ENCODE measurements at places on chromosomes 1 and 21.
A peak's percentile ranks its signal among the peaks of the same experiment; 100 is the strongest.

DNA sequence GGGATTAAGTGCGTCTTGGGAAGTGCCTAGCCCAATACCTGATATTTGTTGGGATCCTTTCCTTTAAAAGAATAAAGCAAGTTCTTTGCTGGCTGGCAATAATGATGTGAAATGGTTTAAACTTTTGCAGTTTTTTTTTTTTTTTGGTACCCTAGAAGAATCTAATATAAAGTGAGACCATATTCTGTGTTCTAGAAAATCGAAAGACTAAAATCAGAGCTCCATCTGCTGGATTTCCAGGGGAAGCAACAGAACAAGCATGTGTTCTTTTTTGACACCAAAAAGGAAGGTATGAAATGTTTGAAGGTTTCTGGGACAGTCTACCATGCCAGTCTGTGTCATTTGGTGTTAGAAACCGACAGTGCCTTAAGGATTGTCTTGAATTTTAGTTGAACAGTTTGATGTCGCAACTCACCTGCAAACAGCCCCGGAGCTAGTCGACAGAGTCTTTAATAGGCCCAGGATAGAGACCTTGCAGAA, 6.4 kb downstream of the UTP11 start:
- peak; percentile 54 for DNase-seq

DNA sequence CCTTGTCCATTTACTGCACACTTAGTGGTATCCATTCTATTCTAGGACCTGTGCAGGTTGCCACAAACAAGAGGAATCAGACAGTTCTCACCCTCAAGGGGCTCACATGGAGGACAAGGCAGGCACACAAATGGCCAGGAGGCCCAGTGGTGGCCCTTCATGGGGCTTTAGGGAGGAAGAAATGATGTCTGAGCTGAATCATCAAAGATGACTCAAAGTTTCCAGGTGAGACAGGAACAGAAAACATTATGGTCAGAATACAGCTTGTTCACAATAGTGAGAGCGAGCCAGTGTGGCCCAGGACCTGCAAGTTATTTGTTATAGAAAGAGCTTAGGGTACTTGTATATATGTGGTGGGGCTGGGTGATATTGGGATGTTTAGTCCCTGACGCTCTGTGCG, 26.4 kb downstream of the SHISAL2A start:
- DNase-seq, result no peak

DNA sequence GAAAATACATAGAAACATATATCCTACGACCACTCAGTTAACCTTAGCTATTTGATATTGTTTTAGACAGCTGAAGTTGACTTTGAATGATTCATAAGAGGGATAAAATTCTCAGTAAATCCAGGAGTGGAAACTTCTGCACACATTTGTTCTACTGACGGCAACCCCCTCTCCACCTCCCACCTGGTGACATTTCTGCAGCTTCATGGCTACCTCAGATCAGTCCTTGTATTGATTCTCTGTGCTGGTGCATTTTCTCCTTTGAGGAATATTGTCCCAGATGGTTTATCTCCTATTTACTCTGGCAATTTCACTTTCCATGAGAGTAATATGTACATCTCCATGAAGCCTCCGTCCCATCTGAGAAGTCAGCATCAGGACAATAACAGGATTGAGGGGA, 57.7 kb upstream of the COA6 start:
- no peak for DNase-seq

DNA sequence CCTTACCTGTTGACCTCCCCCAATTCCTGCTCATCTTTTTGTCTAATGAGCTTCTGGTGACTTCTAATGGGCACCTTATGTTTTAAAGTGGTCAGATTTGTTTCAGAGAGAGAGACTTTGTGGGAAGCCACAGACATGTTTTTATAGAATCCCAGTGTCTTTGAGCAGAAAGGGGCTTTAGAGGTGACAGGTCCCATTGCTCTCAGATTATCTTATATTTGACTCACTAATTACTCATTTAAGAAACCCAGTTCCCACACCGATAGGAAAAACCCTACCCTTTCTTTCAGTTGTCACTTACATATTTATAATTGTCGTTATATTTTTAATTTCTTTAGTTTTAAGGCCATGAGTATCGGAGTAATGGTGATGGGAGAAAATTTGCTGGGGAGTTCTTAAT, 215.5 kb downstream of the CAMTA1 start:
- DNase-seq, result no peak

DNA sequence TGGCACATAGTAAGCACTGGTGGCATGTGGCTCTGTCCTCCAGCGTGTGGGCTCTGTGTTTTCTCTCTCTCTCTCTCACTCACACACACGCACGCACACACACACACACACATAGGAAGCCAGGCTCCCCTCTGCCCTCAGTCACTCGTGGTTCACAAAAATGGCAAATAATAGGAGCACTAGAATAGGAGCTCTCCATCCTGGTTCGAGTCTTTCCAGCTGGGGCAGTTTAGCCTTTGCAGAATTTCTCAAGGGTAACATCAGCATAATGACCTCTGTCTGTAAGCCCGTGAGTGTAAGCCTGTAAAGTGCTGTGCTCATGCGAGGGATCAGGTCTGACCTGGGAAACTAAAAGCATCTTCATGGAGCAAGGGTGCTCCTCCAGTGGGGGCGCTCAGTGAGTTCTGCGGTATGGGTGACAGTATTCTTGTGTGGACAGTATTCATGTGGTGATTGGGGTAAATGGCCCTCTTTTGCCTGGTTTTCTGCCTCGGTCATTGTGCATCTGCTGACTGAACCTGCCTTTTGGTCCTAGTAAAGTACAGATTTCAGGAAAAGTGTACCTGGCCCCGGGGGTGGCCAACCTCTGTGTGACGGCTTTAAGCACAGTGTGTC, 842 bp upstream of the ZC3H12A start:
- no peak for DNase-seq

DNA sequence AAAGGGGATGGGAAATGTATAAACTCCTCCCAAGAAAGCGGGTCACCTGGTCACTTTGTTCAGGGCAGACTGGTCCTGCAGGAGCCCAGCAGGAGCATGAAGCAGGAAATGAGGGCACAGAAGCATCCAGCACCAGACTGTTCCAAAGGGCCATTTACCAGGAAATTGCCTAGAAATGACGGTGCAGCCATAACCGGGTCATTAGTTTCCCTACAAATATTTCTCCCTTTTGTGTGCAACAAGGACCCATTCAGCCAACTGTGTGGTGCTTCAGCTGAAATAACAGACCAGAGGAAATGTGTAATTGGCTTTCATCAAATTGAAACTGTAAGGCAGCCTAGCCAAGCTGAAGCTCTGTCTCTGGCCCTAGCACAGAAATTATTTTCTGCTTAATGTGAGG, 7.6 kb upstream of the CTTNBP2NL start:
- peak; percentile 26 for DNase-seq

- DNase-seq, result no peak
These were observed 437.7 kb upstream of the OLFM3 start for GRCh38 chr1:102434421-102434820.

DNA sequence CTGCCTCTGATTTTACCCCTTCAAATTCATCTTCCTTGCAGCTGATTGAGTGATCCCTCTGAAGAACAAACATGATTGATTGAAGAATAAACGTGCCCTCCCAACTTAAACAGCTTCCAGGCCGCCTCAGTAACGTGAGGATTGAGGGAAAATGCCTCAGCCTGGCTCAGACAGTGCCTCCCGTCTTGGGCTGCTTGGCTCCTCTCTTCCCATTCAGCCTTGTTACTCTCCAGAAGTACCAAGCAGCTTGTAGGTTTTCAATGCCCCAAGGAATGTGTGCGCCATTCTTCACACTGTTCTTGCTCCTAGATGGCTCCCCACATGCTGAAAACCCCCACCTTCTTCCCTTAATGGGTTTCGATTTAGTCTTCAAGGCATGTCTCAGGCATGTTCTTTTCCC, 51.8 kb downstream of the ST6GALNAC5 start:
- DNase-seq, result no peak

GRCh38 chr1:55347866-55348265, 132.7 kb upstream of the USP24 start:
- DNase-seq, result no peak

- peak; percentile 14 for DNase-seq
These were observed 107.2 kb downstream of the RABGAP1L start for GRCh38 chr1:174266476-174266875.

DNA sequence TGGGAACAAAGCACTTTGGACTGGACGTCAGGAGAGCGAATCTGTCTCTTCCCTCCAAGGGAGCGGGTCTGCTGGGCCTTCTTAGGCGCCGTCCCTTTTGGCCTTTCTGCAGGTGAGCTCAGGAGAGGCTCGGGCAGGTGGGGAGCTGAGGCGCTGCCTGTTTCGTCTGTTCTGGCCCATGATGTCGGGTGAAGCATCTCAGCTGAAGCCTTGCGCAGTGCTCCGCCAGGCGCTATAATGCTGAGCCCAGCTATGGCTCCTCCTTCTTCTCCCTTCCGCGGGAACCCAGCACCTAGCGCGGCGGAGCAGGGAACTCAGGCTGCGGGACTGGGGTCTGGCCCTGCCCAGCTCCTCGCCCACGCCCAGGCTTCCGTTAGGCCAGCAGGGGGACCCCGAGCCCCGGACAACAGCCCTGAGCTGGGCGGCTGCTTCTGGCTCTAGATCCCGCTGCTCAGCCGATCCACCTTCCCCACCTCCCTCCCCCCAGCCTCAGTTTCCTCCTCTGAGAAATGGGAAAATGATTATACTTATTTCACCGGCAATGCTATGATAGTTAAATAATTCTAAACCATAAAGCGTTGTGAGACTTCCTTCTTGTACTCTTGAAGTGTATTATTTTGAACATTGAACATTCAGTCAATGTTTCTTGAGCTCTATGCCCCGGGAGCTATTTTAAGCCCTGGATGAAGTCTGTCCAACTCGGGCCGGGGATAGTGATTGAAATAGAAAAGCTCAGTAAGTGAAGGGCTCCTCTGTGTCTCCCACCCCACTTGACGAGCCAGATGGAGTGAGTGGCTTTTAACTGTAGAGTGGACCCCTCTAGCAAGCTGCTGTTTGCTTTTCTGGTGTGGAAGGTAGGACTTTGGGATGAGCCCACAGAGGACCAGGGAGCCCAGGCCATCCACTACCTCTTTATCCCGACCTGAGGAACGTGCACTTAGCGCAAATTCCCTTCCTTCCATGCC, 9.6 kb upstream of the ADORA1 start:
- peak; percentile 53 for DNase-seq

DNA sequence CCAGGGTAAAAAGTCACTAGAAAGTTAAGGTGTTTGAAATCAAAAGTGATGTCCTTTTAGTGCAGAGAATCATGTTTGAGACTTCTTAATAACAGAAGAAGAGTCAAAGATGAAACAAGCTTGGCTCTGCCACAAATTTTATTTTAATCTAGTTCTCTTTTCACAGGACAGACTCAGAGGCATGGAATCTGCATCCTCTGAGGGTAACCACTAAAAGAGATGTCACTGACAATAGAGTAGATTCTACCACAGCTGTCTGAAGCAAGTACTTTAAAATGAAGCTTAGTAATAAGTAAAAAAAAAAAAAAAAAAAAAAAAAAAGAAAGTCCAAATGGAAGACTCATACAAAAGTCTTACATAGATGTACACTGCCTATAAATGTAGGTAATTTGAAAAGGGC, 519.7 kb upstream of the PRMT6 start:
- peak; percentile 90 for DNase-seq

DNA sequence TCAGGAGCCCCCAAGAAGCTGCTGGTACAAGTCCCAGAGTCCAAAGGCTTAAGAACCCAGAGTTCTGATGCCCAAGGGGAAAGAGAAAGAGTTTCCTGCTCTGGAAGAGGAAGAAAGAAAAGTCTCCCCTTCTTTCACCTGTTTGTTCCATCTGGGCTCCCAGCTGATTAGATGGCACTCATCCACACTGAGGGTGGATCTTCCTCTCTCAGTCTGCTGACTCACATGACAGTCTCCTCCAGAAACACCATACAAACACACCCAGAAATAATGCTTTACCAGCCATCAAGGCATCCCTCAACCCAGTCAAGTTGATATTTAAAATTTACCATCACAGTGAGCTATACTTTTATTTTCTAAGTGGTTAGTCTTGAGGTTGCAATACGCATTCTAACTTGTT, 257.9 kb downstream of the PAPPA2 start:
- no peak for DNase-seq

DNA sequence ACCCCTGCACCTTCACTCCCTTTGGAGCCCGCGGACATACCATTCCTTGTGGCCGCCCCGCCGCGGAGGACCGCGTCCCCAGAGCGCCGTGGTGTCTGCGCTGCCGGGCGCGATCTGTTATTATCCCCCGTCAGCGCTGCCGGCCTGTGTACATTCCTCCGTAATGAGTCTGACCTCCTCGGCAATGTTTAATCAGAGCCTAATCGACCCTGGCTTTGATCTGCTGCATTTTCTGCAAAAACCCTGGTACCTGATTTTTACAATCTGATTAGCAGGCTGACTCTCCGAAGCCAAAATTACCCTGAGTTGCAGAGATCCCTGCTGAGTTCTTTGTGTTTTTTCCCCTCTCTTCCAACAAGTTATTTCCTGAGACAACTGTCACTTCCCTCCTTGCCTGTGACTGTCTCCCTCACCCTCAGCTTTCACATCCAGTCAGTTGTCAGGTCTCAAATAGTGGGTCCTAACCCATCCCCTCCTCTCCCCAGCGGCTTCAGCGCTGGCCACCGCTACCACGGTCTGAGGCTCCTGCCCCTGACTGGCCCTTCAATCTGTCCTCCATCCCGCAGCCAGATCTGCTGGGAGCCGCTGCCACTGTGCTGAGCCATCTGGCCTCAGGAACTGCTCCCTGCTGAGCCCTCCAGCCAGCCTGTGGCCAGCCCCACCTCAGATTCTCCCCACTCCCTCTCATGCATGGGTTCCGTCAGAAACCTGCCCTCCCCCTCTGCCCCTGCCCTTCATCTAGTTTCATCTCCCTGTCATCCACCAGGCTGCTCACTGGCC, 53.5 kb downstream of the GLIS1 start:
- DNase-seq, result peak; percentile 41

DNA sequence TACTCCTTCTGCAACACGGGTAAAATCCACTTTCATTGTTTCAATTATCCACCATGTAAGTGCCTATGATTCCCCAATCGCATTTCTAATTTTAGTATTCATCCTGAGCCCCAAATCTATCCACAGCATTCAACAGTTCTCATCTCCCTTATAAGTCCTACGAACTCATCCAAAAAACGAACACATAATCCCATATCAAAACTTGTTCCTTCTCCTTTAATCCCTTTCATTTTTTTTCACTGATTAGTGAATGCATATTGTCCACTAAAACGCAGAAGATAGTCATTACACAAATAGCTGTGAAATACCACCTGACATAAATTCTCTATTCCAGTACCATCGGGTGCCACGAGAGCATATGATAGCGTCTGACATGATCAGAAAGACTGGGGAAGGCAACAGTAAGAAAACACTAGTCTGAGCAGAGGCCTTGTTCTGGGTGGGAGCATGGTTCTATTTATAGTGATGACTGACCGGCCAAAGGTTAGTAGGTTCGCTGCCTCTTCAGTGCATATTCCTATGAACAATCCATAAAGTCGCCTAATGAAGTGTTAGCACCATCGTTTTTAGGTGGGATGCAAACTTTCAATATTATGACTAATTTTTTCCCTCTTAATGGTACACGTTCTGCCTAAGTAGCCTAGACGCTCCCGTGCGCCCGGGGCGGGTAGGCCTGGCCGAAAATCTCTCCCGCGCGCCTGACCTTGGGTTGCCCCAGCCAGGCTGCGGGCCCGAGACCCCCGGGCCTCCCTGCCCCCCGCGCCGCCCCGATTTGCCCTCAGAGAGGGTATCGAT, 648 bp downstream of the ATP5PF start:
- peak; percentile 8 for DNase-seq

GRCh38 chr1:116948642-116949041, 38.9 kb downstream of the PTGFRN start:
- DNase-seq, result no peak

GRCh38 chr1:112383759-112384370, 12.1 kb upstream of the CTTNBP2NL start:
- DNase-seq, result no peak

All from fibroblast of skin of right quadriceps (primary cell).